T-helper 9 cell (primary cell): ENCODE measurements at places on chromosomes 2 and 18.

GRCh38 chr2:189799531-189799930 is 15.3 kb downstream of the PMS1 start:
- DNase-seq = no peak

DNA sequence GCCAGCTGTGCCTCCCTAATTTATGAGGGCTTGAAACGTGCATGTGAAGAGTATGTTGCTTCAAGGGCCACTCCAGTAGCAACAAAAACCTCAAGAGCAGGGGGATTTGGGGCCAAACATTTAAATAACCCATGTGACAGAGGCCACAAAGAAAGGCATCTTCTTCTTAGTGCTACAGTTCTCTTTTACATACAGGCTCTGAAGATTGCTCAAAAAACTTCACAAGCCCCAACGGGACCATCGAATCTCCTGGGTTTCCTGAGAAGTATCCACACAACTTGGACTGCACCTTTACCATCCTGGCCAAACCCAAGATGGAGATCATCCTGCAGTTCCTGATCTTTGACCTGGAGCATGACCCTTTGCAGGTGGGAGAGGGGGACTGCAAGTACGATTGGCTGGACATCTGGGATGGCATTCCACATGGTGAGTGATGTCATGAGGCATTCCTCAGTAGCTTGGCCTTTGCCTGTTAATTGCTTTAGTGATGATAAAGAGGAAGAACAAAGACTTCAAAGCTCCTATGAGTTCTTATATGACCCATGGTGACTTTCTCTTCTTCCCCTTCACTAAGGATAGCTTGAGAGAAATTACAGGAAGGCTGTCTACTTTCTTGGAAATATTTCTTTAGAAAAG is 40.1 kb downstream of the NRP2 start:
- no peak for DNase-seq

GRCh38 chr2:234722176-234722575 is 225.3 kb upstream of the ARL4C start:
- DNase-seq = no peak

DNA sequence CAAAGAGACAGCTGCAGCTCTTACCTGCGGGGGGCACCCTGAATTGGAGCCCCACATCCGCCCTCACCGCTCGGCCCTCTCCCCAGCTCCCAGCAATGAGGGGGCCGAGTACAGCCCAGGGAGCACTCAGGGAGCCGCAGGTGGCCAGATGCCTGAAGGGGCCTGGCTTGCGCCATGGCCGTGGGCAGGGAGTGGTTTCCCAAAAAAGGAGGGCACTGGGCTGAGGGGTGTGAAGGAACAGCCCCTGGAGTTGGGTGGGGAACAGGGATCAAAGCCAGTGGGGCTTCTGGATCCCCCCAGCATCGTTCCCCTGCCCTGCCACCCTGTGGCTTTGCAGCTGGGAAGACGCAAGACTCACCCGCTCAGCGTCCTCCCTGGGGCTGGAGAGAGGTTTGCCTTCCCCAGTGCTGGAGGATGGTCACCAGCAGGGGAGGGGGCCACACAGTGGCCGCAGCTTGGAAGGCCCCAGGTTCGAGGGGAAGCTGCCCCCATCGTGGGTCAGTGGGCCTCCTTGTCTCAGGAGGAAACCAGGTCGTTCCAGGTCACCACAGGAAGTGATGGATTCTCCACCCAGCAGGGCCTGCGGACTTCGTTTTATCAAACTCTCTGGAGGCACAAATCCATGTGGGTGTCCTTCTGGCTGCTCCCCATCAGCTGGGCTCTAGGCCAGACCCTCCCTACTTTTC is 68.2 kb upstream of the HPCAL1 start:
- no peak for DNase-seq

GRCh38 chr2:106642679-106643078 is 155.5 kb downstream of the CD8B2 start:
- no peak for DNase-seq

DNA sequence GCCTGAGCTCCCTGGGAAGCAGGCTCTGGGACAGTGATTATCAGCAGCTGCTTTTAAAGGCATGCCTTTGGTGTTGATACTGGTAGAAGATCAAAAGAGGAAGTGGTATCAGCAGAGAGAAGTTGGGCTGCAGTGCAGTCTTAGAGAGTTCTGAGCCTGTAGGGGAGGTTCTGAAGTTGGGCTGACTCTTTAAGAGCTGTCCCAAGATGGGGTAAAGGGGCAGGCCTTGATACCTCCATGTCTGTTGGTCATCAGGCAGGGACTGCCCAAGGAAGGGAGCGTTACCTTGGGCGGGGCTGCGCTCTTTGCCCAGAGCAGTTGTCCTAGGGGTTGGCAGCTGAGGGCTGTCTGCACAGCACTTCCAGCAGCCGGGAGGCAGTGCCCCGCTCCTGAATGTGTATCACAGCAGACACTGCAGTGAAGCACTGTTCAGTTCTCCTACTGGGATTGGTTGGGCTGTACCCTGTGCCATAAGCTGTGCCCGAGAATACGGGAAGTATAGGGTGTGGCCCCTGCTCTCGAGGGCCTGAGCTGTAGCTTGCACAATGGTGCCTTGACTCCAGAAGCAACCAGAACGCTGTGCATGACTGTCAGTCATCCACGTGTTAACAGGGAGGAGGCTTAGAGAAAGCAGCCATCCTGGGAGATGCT is 177.0 kb downstream of the CTIF start:
- no peak for DNase-seq

DNA sequence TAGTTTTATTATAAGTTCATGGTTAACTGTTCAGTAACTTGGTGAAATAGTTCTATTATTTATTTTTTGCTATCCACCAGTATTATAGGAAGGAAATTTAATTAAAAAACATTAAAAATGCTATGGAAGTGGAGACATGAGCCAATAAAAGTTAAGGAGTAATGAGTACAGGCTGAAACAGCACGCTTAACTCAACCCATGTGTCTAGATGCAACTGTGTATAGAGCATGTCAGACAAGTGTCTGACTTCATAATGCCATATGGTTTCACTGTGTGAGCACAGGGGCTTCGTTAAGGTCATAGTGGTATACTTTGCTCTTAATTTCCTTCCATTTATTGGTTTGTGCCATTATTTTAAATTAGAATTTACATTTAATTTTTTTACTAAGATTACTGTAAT is 566.8 kb upstream of the NRP2 start:
- no peak for DNase-seq

GRCh38 chr18:66329716-66330115 is 274.2 kb downstream of the CDH19 start:
- no peak for DNase-seq

- no peak for DNase-seq
Observed at GRCh38 chr2:189144700-189145211, 34.8 kb downstream of the COL5A2 start.

GRCh38 chr2:176125772-176126054 is 3.2 kb downstream of the HOXD9 start:
- no peak for DNase-seq

DNA sequence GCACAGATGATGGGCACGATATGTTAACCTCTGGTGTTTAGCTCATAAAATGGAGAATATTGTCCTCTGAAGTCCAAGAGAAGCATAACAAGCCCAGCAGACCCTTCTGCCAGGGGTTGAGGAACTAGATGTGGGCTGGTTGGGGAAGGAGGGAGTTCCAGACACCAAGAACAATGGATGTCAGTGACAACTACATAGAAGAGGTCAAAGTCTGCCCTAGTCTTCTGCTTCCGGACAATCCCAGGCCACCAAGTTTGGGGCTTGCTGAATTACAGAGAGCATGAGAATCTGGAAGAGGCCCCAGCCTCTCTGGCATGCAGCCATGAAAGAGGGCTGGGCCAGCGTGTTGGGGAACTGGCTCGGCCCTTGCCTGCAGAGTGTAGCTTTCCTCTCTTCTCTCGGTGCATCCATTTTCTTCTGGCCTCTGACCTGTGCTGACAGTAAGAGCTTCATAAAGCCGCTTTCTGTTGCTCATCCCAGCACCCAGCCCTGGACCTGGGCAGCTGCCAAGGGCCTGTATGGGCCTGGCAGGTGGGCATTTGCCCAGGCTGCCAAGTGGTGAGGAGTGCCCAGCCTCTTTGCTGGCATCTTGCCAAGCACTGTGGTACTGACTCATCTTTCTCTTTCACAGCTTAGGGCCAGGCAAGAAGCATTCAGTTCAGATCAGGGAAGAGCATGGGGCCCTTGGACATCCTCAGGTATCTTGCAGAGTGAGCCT is 14.6 kb upstream of the LAPTM4A start:
- no peak for DNase-seq

GRCh38 chr2:111162718-111163331 is 42.1 kb downstream of the BCL2L11 start:
- DNase-seq = no peak

- DNase-seq = no peak
Observed at GRCh38 chr2:133342286-133343017, 225.8 kb downstream of the NCKAP5 start.

- no peak for DNase-seq
Observed at GRCh38 chr18:44855681-44856080, 175.0 kb downstream of the SETBP1 start.

GRCh38 chr2:205020673-205021072 is 475.4 kb downstream of the PARD3B start:
- DNase-seq = no peak

DNA sequence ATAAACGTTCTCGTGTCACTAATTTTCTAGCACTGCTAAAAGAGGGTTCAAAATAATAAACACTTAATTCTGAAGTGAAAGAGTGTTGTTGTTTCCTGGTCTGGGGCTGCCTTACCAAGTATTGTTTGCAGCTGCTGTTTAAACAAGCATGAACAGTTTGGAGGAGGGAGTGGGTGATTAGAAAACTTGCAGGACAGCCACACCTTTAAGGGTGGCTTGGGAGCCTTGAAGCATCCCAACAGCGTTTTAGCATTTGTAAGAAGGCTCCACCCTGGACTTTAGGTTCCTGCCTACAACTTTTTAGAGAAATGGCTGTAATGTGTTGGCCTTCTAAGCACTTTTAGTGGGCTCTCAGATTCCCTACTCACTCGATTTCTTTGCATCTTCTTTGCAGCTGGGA is 371.6 kb downstream of the TGIF1 start:
- DNase-seq = no peak

DNA sequence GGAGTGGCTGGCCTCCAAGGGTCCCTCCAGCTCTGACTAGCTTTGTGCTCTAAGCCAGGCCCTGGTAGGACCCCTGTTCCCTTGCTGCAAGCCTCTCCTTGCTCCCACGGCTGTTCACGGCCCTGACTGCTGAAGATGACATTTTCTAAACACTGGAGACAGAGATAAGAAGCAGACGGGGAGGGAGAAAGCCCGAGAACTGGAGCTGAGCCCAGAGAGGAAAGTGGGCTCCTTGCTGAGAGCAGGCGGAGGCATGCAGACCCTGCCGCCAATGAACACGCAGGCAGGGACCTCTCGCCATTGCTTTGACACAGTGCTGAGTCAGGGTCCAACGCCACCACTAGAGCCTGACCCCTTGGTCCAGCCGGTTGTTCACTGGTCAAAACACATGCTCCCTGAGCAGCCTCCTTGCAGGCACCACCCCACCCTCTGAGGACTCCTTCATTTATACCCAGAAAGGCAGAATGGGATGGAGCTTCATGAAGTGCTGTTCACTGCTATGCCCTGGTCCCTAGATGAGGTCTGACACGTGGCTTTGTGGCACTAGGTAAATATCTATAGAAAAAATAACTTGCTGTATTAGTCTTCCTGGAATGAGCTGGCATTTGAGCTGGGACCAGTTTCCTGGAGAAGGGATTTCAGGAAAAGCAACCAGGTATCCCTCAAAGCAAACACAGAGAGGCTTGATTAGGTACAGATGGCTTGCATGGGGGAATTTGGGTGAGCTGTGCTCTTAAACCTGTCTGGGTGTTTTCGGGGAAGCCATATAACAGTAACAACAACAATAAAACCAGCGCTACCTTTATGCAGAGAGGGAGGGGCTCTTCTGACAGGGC is 65.7 kb downstream of the MCFD2 start:
- no peak for DNase-seq

DNA sequence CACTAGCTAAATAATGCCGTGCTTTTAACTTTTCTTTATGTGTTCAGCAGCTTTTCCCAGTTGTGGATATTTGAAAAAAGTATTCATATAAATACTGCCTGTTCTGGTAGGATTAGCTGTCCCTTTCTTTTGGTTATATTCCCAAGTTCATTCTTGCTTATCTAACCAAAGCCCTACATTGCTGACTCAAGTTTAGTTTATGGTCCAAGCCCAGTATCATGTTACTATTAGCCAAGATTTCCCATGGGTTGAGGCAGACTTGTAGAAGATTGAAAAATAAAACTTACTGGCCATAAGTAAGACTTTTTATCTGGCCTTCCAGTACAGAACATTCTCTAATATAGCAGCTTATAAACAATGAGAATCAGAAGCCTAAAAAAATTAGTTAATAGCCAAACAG is 49.7 kb upstream of the NFE2L2 start:
- no peak for DNase-seq

DNA sequence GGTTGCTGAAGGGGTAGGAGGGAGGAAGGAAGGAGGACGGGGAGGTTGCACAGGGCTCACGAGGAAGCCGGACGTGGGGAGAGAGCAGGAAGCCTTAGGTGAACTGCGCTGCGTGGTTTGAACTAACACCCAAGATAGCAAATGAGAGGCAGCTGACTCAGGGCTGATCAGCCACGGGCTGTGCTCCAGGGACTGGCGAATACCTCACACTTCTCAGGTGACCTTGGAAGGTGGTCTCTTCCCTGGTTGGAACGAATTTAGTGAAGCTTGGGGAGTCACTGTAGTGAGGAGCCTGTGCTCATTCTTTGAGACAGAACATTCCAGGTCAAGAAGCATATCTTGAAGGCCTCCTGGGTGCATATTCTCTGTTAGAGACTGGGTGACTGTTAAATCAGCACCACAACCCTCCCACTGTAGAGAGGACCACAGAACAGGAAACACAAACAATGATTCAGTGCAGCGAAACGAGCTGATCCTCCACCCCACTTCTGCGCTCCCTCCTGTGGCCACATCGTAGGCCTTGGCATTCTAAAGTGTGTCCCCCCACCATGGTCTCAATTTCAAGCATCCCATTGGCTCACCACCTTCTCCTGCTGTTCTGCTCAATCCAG is 33.8 kb downstream of the TOGARAM2 start:
- DNase-seq = peak; percentile 61

- no peak for DNase-seq
Observed at GRCh38 chr2:158994920-158995676, 26.7 kb downstream of the TANC1 start.

- DNase-seq = peak; percentile 52
Observed at GRCh38 chr18:46071653-46072375, at the start of gene PSTPIP2. Gene PSTPIP2 (minus strand): TSS chr18:46072260. CDS start chr18:46072188, 72 bp downstream.

DNA sequence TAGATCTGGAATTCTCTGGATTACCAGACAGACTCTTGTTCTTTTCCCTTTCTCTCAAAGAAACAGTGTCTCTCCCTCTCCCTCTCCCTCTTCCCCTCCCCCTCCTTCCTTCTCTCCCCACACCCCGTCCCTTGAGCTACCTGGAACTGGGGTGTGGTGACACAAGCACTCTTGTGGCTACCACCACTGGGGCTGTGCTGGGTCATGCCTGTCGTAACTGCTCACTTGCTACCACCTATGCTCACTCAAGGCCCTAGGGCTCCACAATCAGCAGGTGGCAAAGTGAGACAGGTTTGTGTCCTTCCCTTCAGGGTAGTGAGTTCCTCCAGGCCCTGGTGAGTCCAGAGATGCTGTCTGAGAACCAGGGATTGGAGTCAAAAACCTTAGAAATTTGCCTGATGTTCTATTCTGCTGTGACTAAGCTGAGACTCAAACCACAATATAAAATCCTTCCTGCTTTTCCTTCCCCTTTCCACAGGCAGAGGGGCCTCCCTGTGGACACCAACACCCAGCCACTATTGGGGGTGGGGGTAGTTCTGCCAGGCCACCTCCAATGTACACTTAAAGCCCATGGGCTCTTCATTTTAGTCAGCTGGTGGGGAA is 70.8 kb downstream of the OXER1 start:
- no peak for DNase-seq

GRCh38 chr18:1488957-1489356 is 584.3 kb downstream of the ADCYAP1 start:
- no peak for DNase-seq

GRCh38 chr2:230922951-230923717 is 1.9 kb downstream of the GPR55 start:
- no peak for DNase-seq
